ENCODE measurements at places on chromosomes 3 and 15.

DNA sequence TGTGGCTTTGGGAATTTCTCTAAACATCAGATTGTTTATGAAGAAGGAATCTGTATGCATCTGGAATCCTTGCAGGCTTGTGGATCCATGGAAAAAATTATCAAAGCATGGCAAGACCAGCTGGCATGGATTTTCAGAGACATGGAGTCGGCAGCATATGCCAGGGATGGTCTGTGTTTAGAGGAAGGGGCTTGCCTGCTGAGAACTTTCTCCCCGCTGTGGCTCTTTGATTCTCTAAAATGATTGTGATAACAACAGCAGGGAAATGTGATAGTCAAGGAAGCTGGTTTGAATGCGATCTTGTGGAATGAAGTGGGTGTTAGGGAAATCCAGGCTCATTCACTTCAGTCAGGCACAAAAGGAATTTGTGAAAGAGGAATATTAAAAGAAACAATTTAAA is 245.7 kb upstream of the THRB start:
- no peak for DNase-seq

GRCh38 chr3:125054449-125055329 is 1.1 kb downstream of the HEG1 start:
- peak; percentile 53 for DNase-seq

- DNase-seq: no peak
These were observed 450.4 kb downstream of the UNC13C start for GRCh38 chr15:54428596-54428995.

DNA sequence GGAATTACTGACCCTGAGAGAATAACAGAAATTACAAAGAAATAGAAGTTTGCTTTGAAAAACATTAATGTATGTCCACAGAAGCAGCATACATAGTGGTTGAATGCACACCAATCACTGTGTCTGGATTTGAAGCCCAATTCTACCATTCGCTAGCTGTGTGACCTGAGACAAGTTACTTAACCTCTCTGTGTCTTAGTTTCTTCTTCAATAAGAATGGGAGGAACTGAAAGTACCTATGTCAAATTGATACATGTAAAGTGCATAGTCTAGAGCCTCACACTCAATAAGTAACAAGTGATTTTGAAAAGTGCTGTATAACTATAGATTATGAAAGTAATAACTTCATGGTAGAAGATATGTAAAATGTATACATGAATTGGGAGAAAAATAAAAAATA is 457.8 kb downstream of the FOXP1 start:
- no peak for DNase-seq

- DNase-seq: no peak
These were observed 445.3 kb downstream of the OTOL1 start for GRCh38 chr3:161941891-161942290.

- DNase-seq: no peak
These were observed 193.0 kb upstream of the TPM1 start for GRCh38 chr15:62849316-62850106.

- DNase-seq: no peak
These were observed 10.8 kb downstream of the IP6K1 start for GRCh38 chr3:49775538-49775937.

- DNase-seq: no peak
These were observed 46.8 kb downstream of the MGLL start for GRCh38 chr3:127775398-127776109.

All from activated CD8-positive, alpha-beta memory T cell treated with anti-CD3 and anti-CD28 coated beads, Interleukin-2, amount 10 ng/mL, durations not matched to agents 7 days and 5 days (primary cell).